A549 treated with ZK216348 at 1 μM for 4 hours (cell line): ENCODE measurements at places on chromosomes 12 and 14. TPM values are rescaled to one million over a fixed set of nuclear protein-coding genes. Genes with fewer than 3 reads are reported as not detected.

Gene RPL10L
- total RNA-seq = not detected in 5 replicates

Gene TTC7B
- total RNA-seq = 12.9 to 23.5 TPM (median 19.9 TPM) in 5 replicates

Gene LRFN5
- total RNA-seq = 0.04 TPM in 1 of 5 replicates, not detected in the others

Gene LRRC74A
- not detected in 5 replicates for total RNA-seq

Gene CIDEB
- total RNA-seq = 0.12 to 0.21 TPM (median 0.18 TPM) in 4 of 5 replicates, not detected in the other

Gene CMTM5
- not detected in 5 replicates for total RNA-seq

Gene GRIP1
- 1.4 to 6.6 TPM (median 4.4 TPM) in 5 replicates for total RNA-seq

Gene CLEC2A
- not detected in 5 replicates for total RNA-seq

Gene NKX2-8
- total RNA-seq = 1.4 to 4.5 TPM (median 3.9 TPM) in 5 replicates

Gene SYNDIG1L
- not detected in 5 replicates for total RNA-seq

Gene SPSB2
- 19.2 to 36.2 TPM (median 30.5 TPM) in 5 replicates for total RNA-seq

Gene PLEKHD1
- total RNA-seq = 0.05 TPM in 2 of 5 replicates, not detected in the others

Gene CCDC177
- total RNA-seq = 0.05 to 0.06 TPM in 2 of 5 replicates, not detected in the others

Gene EXD2
- total RNA-seq = 12.4 to 15.0 TPM (median 12.8 TPM) in 5 replicates

Gene GYS2
- 0.05 to 0.15 TPM (median 0.09 TPM) in 3 of 5 replicates, not detected in the others for total RNA-seq

Gene C12orf54
- not detected in 5 replicates for total RNA-seq

Gene MDGA2
- total RNA-seq = 0.29 TPM in 1 of 5 replicates, not detected in the others

Gene SRSF5
- total RNA-seq = 211 to 369 TPM (median 220 TPM) in 5 replicates

Gene AICDA
- 0.12 to 0.31 TPM (median 0.22 TPM) in 4 of 5 replicates, not detected in the other for total RNA-seq

Gene NPFF
- not detected in 5 replicates for total RNA-seq

Gene CPSF6
- 58.5 to 67.8 TPM (median 64.2 TPM) in 5 replicates for total RNA-seq

Gene TGM1
- 0.72 to 1.3 TPM (median 0.74 TPM) in 5 replicates for total RNA-seq

Gene AVPR1A
- total RNA-seq = 0.14 to 0.15 TPM in 2 of 5 replicates, not detected in the others

Gene GALNT8
- total RNA-seq = not detected in 5 replicates

Gene SLIRP
- total RNA-seq = 323 to 441 TPM (median 399 TPM) in 5 replicates

Gene OTX2
- not detected in 5 replicates for total RNA-seq

Gene ACSS3
- 0.04 to 0.06 TPM in 2 of 5 replicates, not detected in the others for total RNA-seq

Gene BCL11B
- total RNA-seq = 0.23 to 0.45 TPM (median 0.25 TPM) in 5 replicates

Gene FAM186B
- 0.11 to 0.23 TPM (median 0.14 TPM) in 3 of 5 replicates, not detected in the others for total RNA-seq
